NCI-H526 treated with DMSO at 0.1 percent for 48 hours (cell line): ENCODE measurements at places on chromosomes 5 and 9.

GRCh38 chr9:109797006-109797405 is 17.0 kb downstream of the PALM2AKAP2 start:
- no peak for DNase-seq

DNA sequence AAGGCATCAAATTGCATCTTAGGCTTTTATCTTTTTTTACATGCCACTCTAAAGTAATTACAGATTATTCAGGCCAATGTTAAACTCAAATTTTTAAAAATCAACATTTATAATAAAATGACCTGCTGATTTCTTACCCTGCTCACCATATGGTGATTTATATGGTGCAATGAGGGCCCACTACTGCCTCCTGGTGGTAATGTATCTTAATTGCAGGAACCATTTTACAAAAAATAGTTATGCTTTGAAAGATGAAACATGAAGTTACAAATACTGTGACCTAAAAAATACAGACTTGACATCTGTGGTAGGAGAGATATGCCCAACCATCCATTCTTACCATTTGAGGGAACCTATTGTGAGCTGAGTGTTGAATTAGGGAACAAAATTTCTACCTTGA is 292.6 kb upstream of the TAS2R1 start:
- DNase-seq, result no peak

GRCh38 chr5:160442824-160443431 is 21.3 kb downstream of the PTTG1 start:
- no peak for DNase-seq

DNA sequence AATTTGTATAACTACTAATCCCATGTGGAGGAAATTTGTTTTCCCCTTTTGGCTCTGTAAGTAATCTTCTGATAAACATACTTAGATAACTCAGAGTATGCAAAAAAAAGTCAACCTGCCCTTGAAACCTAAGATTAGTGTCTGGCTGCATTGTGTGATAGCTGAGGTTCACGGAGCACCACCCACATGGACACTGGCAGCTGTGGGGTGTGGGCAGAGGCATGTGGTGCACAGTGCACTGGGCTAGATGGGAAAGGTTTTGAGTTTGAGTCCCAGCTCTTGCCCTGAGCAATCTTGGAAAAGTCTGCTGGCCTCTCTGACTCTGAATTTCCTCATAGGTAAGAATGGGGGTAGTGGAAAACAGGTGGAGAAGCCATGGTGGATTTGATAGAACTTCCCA is 75.1 kb downstream of the PLCXD3 start:
- no peak for DNase-seq

DNA sequence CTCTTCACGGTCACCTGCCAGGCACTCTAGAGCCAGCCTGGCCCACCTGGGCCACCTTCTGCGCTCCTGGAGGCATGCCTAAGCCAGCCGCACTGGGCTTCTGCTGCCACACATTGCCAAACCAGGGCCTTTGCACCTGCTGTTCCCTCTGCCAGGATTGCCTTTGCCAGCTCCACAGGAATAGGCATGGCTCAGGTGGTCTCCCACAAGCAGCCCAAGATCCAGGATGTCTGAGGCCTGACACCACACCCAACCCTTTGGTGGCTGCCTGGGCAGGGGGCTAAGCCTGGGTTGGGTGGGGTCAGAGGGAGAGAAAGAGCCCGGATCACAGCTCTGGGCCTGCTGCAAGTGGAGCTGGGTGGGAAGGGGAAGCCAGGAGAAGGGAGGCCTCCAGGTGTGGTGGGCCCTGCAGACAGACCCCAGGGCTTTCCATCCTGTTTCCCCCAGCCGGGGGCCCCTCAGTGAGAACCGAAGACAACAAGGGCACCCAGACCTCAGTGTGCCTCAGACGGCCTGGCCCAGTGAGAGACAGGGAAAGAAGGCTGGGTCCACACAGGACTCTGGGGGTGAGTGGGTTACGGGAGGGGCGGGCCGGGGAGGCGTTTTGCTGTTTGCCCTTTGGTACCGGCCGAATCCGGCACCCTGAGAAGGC is 672 bp upstream of the SUSD3 start:
- no peak for DNase-seq

GRCh38 chr5:112276991-112277390 is 142.1 kb downstream of the EPB41L4A start:
- no peak for DNase-seq

- DNase-seq, result no peak
These were observed 600.1 kb upstream of the RGMB start for GRCh38 chr5:98173334-98173733.

DNA sequence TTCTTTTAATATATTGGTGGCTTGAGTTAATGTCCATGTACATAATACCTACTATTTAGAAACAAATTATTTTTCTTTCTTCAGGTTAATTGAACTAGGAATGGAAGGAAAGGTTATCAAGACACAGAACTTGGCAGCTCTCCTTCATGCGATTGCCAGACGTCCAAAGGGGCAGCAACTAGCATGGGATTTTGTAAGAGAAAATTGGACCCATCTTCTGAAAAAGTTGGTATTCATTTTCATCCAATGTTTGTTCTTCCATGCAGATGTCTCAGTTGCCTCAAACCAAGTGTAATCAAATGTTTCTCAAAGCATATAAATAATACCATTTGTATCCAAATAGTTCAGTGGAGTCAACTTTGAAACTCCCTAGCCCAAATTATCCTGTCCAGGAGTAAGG is 22.6 kb upstream of the LNPEP start:
- DNase-seq, result no peak

GRCh38 chr9:134571326-134571931 is 70.2 kb upstream of the COL5A1 start:
- no peak for DNase-seq

DNA sequence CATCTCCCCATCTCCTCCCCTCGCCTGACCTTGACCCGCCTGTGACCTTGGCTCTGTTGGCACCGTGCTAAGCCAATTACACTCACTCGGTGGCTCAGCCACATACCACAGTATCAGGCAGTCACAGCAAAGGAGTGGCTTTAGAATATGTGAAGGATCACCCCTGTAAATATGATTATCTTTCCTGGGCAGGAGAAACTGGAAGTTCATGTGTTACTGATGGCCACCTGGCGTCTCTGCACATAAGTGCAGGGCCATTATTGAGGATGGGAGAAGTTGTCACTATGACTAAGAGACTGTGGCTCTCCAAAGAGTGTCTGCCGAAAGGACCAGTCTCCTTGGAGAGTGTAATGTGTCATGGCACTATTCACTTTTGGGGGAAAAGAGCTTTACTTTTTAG is 116.9 kb upstream of the S1PR3 start:
- no peak for DNase-seq

DNA sequence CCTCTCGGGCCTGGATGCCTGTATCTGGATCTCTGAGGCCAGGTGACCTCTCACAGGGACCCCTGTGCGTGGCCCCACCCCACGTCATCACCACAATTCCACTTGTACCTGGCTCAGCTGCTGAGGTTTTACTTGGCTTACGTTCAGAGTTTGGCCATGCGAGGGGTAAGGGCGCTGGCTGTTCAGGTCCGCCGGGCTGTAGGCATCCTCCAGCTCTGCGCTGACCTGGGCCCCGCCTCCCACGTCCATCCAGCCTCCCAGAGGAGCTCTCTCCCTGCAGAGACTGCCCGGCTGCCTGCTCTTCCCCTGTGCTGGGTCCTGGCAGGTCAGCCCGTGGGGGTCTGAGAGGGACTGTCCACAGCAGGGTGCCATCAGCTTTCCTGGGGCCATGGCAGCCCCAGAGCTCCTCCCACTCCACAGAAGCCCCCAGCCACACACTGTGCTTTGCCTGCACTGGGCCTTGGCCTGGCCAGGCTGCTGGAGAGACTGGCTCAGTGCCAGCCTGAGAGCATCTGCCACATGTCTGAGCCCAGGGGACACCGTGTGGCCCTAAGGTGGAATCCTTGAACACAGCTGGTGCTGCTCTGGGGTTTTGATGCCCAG is 43.6 kb downstream of the SLC6A3 start:
- no peak for DNase-seq

DNA sequence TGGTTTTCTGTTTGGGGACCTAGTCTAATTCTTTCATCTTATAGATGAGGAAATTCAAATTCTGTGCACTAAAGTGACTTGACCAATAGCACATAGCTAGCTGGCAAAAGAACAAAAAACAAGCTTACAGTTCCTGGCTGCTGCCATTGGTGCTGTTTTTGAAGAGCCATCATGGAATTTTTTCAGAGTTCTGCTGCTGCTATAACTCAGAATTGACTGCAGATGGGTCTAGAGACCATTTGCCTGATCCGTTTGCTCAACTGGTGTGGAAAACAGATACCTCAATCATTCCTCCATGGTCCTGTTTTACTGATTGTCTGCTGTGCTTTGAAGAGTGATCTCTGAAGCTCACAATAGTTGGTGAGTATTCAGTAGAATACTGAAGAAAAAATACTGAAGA is 15.2 kb downstream of the FBXL7 start:
- DNase-seq, result no peak

- DNase-seq, result peak; percentile 69
These were observed 109.4 kb downstream of the PSD2 start for GRCh38 chr5:139904816-139905661.

GRCh38 chr5:152271420-152271819 is 133.7 kb downstream of the NMUR2 start:
- DNase-seq, result peak; percentile 33

- peak; percentile 69 for DNase-seq
These were observed 25.9 kb upstream of the ALDH1A1 start for GRCh38 chr9:72978744-72979143.

GRCh38 chr5:130099008-130099407 is 194.7 kb downstream of the CHSY3 start:
- no peak for DNase-seq

DNA sequence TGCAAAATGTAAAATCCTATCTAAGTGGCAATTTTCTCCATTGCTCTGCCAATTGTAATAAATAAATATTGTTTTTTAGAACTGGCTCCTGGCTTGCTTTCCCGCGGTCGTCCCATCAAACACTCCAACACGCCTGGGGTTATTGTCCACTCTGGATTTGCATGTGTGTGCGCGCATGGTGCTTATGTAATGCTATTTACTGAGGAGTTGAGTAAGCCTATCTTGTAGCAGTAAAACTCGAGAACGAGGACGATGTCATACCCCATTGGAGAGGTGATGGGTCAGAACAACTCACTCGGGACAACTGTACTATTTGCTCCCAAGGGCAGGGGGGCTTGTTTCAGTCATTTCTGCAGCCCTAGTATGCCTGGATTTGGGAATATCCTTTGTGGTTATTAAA is 220.9 kb downstream of the PAX5 start:
- no peak for DNase-seq

- DNase-seq, result no peak
These were observed 38.1 kb upstream of the TUSC1 start for GRCh38 chr9:25716220-25716872.

DNA sequence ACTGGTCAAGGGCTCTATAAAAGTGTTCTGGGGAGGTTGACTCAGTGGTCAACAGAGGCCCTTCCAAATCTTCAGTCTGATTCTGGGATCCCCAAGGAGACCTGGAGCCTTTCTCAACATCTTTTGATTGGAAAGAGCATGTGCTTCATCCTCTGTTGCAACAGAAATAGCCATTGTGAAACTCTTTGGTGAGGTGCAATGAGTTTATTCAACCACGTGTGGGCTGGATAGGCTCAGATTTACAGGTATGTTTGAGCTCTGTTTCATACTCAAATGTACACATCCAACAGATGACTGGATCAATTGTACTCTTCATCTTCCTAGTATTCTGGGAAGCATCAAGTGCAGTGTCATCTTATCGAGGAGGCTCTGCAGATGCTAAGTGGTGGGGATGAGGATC is 60.5 kb downstream of the CTSL start:
- DNase-seq, result no peak

GRCh38 chr5:87298692-87299362 is 31.1 kb downstream of the RASA1 start:
- no peak for DNase-seq

DNA sequence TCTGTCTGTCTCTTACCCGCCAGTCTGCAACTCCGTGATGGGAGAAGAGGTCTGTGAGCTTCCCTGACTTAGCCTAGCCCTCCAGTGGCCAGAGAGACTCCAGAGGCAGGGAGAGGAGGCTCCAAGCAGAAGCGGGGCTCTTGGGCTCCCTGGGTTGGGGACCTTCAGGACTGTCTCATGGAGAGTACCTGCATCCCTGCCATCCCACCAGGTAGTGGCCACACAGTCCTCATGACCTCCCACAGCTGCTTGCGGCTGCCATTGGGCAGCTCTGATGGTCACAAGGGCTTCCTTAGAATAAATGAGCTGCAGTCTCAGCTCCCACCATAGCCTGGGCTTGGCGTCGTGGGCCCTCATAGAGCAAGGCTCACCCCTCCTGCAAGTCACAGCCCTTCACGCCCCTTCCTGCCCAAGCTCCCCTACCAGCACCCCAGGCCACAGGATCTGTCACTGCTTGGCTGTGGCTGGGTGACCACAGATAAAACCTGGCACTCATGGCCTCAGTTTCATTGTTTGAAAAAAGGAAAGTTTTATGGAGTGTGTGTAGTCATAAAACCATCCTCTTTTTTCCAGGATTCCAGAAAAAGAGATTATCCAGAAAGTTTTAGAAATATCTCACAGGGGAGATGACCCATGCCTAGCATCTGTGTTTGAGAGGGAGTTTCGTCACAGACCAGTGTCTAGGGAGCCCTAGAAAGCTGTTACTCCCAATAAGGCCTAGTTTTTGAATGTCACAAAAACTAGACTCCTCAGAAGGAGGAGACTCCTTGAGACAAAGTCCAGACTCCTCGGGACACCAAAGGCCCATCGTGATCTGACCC is 48.4 kb downstream of the PPARGC1B start:
- no peak for DNase-seq

- no peak for DNase-seq
These were observed 584 bp downstream of the LMAN2 start for GRCh38 chr5:177350776-177351391.

DNA sequence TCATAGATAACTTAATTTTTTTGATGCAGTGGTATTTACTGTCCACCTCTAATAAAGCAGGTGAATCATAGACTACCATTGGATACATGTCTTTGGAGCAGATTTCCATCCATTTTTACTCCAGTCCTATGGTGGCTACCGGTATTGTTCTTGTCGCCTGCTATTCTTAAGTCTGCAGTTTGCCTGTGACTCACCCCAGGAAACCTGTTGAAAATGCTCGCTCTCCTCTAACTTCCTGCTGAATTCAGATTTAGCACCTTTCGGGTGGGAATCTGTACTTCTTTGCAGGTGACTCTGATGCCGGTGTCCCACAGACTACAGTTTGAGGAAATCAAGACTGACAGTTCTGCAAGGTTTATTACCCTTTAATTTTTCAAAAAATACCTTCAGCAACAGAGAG is 58.8 kb upstream of the DHFR start:
- no peak for DNase-seq
